ENCODE measurements at places on chromosomes 4 and X. TPM values are rescaled to one million over a fixed set of nuclear protein-coding genes. Genes with fewer than 3 reads are reported as not detected.

Gene TACC3
- total RNA-seq = 10.3 TPM

DNA sequence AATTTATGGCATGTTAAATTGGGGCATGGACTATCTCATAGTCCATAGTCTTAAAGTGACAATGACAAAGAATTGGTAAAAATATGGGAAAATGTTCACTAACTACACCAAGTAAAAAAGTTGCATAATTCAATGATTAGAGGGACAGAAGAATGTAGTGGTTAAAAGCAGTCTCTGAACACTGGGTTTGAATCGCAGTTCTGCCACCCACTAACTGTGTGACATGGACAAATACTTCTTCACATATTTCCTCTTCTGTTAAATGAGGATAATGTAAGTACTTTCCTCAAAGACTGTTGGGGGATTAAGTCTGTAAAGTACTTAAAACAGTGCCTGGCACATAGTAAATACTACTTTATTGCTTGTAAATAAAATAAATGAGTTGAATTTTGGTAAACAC lies 15.3 kb downstream of the COQ2 start:
- DNase-seq = no peak
- H3K27me3 ChIP-seq = no peaks in the 10 kb centered on the region
- H3K4me1 ChIP-seq = peaks cover 5% of the 10 kb centered on the region
- H3K27ac ChIP-seq = no peak overlapping the region

DNA sequence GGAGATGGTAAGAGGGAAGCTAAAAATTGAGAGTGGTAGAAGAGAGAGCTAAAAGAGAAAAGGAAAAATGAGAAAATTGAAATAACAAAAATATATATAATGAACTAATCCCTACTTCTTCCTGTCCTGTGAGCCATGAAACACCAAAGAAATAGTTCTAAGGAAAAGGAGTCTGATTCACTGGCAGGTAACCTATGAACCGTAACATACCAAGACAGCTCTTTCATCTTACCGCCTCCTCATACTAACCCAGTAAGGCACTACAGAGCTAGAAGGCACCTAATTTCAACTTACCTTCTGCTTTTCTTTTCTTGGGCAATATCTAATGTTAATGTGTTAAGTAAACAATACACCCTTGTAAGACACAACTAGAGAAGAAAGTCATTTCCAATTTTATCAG lies 297.7 kb upstream of the DIAPH2 start:
- no peaks in the 10 kb centered on the region for H3K36me3 ChIP-seq
- DNase-seq = no peak
- H3K4me3 ChIP-seq = no peak overlapping the region
- H3K4me1 ChIP-seq = no peaks in the 10 kb centered on the region

- H3K27me3 ChIP-seq = no peaks in the 10 kb centered on the region
- no peak for DNase-seq
- H3K36me3 ChIP-seq = no peaks in the 10 kb centered on the region
- no peak overlapping the region for H3K27ac ChIP-seq
- no peaks in the 10 kb centered on the region for H3K4me1 ChIP-seq
Observed at GRCh38 chrX:41096339-41096955, 11.2 kb downstream of the USP9X start.

DNA sequence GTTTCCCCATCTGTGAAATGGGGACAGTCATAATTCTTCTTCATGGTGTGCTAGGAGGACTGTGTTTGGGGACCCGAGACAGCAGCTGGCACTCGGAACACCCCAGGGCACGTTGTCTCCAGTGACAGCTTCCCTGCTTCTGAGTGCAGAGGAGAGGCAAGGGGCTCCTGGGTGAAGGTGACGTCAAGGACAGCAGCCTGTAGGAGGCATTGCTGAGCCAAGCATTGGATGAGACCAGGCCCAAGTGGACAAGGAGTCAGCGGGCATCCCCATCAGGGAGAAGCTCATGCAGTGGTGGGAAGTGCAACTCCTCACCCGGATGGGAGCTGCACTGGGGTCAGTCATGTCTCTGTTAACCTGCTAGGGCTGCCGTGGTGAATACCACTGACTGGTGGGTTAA lies 46.1 kb downstream of the EVC start:
- no peak overlapping the region for H3K4me3 ChIP-seq
- DNase-seq = no peak
- H3K27me3 ChIP-seq = no peaks in the 10 kb centered on the region
- H3K36me3 ChIP-seq = peaks cover 22% of the 10 kb centered on the region

Gene DGKK
- not detected for total RNA-seq

- H3K36me3 ChIP-seq = no peaks in the 10 kb centered on the region
- DNase-seq = no peak
- peaks cover 16% of the 10 kb centered on the region for H3K4me1 ChIP-seq
- no peaks in the 10 kb centered on the region for H3K27me3 ChIP-seq
- peak overlapping the region; percentile 77 for H3K27ac ChIP-seq
Observed at GRCh38 chr4:177119021-177119471, 190.6 kb upstream of the NEIL3 start.

DNA sequence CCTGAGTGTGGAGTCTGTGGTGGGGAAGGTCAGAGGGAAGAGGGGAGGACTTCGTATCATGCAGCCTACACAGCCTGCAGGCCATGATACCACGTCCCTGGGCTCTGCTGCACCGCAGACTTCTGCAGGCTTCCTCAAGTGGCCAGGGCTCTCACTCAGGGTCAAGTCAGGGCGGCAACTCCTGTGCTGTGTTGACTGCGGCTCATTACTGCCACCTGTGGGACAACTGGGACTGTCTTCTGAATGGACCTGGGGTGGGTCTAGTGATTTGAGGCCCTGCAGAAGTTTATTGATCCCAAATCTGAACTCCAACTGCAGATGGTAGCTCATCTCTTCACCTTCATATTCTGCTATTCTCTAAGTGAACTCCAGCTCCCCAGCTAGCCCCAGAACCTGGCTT lies 167.1 kb downstream of the NSUN7 start:
- H3K27ac ChIP-seq = no peak overlapping the region
- no peaks in the 10 kb centered on the region for H3K36me3 ChIP-seq
- H3K27me3 ChIP-seq = no peaks in the 10 kb centered on the region
- H3K4me1 ChIP-seq = peaks cover 37% of the 10 kb centered on the region
- DNase-seq = peak; percentile 50

DNA sequence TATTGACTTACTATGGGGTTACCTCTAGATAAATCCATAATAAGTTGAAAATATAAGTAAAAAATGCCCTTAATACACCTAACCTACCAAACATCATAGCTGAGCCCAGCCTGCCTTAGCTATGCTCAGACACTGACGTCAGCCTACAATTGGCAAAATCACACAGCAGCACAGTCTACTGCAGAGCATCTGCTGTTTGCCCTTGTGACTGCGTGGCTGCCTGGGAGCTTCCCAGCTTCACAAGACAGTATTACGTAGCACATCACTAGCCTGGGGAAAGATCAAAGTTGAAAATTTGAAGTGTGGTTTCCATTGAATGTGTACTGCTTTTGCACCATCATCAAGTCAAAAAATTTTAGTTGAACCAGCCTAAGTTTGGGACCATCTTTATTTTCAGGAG lies 8.8 kb downstream of the HTT-AS start:
- no peak for DNase-seq
- no peaks in the 10 kb centered on the region for H3K4me1 ChIP-seq
- no peaks in the 10 kb centered on the region for H3K27me3 ChIP-seq

DNA sequence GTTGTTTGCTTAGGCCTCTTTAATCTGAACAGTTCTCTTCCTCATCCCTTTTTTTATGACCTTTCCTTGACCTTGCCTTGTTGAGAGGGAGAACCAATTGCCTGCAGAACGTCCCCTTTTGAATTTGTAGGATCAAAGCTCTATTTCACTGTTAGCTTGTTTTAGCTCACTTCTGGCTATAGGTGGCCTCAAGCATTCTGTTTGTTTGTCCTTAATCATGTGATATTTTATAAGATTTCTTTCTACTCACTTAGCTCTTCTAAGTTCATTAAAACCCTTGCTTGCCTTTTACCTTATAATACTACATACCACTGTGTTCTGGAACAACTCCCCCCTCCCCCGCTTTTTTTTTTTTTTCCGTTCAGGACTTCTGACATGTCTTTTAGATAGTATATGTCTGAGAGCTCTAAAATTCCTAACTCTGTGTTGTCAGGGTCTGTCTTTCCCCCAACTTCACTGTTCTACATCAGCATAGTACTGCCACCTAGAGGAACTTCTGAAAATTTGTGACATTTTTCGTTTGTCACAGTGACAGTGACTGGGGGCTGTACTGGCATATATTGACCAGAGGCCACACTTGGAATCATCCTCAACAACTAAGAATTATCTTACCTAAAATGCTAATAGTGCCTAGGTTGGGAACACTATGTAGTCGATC lies 128.5 kb downstream of the LARP7 start:
- no peak overlapping the region for H3K27ac ChIP-seq
- DNase-seq = no peak
- no peaks in the 10 kb centered on the region for H3K27me3 ChIP-seq
- no peaks in the 10 kb centered on the region for H3K4me1 ChIP-seq
- H3K36me3 ChIP-seq = no peaks in the 10 kb centered on the region

DNA sequence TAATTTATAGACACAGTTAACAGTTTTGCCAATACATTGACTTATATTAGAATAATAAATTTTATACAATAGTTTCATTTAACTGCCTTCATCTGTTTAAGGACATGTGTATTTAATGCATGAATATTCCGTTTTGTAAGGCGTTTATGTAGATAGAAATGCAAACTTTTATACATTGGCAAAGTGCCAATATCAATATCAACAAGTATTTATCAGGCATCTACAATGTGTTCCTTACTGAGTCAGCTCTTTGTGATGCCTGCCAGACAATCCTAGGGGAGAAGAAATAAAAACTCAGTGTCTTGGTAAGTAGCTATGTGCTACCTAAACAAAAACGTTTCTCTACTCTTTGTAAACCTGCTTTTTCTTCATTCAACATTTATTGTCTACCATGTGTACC lies 1142.2 kb downstream of the C4orf33 start:
- H3K36me3 ChIP-seq = no peaks in the 10 kb centered on the region
- no peak for DNase-seq
- H3K4me3 ChIP-seq = no peak overlapping the region
- H3K27me3 ChIP-seq = no peaks in the 10 kb centered on the region

DNA sequence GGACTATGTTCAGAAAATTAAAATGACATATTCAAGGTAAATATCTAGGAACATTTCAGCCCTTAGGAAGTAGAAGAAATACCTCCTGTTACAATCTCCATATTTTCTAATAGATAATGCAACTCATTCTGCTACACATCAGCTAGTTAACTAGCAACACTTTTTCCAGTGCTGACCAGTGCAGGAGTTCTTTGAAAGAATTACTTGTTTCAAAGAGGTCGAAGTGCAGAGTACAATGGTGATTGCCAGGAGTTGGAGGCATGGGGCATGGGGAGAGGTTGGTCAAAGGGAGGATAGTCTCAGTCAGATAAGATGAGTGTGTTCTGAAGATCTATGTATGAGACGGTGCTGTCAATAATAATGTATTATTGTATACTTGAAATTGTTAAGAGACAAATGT lies 53.1 kb downstream of the MTNR1A start:
- no peak overlapping the region for H3K27ac ChIP-seq
- DNase-seq = no peak
- no peaks in the 10 kb centered on the region for H3K4me1 ChIP-seq
- no peak overlapping the region for H3K4me3 ChIP-seq
- no peaks in the 10 kb centered on the region for H3K36me3 ChIP-seq
- H3K27me3 ChIP-seq = no peaks in the 10 kb centered on the region

Gene SASH3
- total RNA-seq = 7.3 TPM

GRCh38 chrX:149898554-149898953 lies 17.6 kb downstream of the MAGEA8 start:
- H3K4me1 ChIP-seq = no peaks in the 10 kb centered on the region
- H3K27ac ChIP-seq = no peak overlapping the region
- H3K27me3 ChIP-seq = no peaks in the 10 kb centered on the region
- H3K36me3 ChIP-seq = no peaks in the 10 kb centered on the region
- H3K4me3 ChIP-seq = no peak overlapping the region
- no peak for DNase-seq

DNA sequence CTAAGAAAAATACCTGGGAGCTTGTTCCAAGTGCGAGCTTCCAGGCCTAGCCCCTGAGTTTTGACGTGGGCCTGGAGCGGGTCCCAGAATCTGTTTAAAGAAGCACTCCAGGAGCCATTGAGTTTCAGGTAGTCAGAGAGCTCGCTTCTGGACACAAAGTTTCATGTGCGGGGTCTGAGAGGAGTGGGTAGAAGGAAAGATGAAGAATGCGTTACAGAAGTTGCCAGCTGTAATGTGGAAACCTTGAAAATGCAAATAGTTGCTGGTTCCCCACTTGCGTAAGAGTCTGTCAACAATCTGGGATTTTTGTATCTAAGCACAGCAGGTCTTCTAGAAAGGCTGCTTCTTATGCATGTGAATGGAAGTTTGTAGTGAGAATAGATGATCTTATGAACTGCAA lies 77.5 kb upstream of the CLCN4 start:
- H3K27ac ChIP-seq = peak overlapping the region; percentile 64
- H3K27me3 ChIP-seq = no peaks in the 10 kb centered on the region
- peak; percentile 86 for DNase-seq
- peaks cover 3% of the 10 kb centered on the region for H3K4me1 ChIP-seq
- H3K4me3 ChIP-seq = no peak overlapping the region

DNA sequence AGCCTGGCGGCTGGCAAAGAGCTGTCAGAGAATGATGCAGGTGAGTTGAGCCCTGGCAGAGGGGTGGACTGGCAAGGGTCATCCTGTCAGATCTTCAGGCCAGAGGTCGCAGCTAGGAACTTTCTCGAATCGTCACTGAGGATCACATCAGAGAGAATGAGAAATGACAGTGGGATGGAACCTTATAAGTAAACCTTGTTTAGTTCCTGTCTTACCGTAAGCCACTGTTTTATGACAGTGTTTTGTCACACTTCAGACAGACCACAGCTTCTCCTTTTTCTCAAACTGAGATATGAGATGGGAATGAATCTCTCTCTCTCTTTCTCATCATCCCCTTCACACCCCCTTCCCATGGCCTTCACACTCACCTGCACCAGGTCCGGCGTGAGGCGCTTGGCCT lies 9.3 kb downstream of the DIPK2B start:
- no peaks in the 10 kb centered on the region for H3K4me1 ChIP-seq
- H3K4me3 ChIP-seq = no peak overlapping the region
- no peaks in the 10 kb centered on the region for H3K36me3 ChIP-seq
- no peaks in the 10 kb centered on the region for H3K27me3 ChIP-seq
- no peak overlapping the region for H3K27ac ChIP-seq
- no peak for DNase-seq

DNA sequence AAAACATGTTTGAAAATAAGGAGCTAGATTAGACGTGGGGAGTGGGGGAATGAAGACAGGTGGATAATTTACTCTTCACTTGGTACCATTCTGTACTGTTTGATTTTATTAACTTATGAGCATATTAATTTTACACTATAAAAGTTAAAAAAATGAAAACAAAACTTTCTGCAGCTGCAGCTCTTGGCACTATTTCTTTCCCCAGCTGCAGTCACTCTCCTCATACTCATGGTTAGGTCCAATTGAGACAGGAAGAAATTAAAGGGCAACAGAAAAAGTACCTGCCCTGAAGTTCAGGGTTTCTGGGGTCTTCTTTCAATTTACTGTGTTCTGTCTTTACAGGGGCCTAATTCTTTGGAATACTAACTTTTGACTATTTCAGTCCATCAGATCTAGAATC lies 15.4 kb downstream of the MAD2L1 start:
- H3K4me1 ChIP-seq = no peaks in the 10 kb centered on the region
- H3K27me3 ChIP-seq = no peaks in the 10 kb centered on the region
- no peak overlapping the region for H3K4me3 ChIP-seq
- no peaks in the 10 kb centered on the region for H3K36me3 ChIP-seq

Gene PDLIM3
- 411 TPM for total RNA-seq

- no peaks in the 10 kb centered on the region for H3K4me1 ChIP-seq
- no peak for DNase-seq
- H3K36me3 ChIP-seq = no peaks in the 10 kb centered on the region
- no peak overlapping the region for H3K4me3 ChIP-seq
Observed at GRCh38 chr4:89136525-89136924, 25.2 kb downstream of the TIGD2 start.

Gene GRPR
- not detected for total RNA-seq

- H3K36me3 ChIP-seq = no peaks in the 10 kb centered on the region
- DNase-seq = no peak
- no peaks in the 10 kb centered on the region for H3K27me3 ChIP-seq
Observed at GRCh38 chr4:87662871-87663270, 12.8 kb downstream of the DMP1 start.
